GM13977 (cell line): ENCODE measurements at places on chromosomes 4 and X.

DNA sequence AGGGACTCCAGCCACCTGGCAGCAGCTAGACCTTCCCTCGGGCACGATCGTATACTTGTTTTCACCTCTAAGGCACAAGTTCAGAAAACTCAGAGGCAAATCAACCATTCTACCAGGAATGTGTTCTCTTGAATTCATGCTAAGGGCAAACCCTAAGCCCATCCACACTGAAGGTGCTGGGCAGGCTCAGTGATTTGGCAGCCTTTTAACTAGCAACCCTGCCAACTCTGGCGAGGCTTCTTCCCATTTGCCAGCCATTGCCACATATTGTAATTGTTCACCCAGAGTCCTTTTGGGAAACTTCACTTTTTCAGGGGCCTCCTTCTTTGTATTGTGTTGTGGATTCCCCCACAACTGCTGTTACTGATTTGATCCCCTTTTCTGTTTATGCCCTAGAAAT lies 298.6 kb upstream of the LDB2 start:
- no peak for DNase-seq

- DNase-seq: peak; percentile 49
These were observed 833.9 kb upstream of the PRKX start for GRCh38 chrX:4547213-4547836.

DNA sequence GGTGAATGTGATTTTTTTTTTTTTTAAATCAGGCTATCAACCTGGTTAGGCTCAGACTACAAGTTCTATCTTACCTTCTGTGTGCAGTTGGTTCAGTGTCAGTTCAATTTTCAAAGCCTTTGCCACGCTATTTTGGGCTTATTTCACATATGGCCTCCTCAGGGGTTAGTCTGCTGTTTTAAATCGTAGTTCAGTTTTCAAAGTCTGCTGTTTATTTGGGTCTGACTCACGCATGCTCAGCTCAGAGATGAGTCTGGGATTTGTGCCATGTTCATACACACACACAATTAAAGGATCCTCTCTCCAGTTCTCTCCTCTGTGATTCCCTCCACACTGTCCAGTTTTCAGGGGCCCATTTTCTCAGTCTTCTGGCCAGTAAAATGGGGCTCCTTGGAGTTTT lies 32.3 kb upstream of the ZFX start:
- DNase-seq: no peak

DNA sequence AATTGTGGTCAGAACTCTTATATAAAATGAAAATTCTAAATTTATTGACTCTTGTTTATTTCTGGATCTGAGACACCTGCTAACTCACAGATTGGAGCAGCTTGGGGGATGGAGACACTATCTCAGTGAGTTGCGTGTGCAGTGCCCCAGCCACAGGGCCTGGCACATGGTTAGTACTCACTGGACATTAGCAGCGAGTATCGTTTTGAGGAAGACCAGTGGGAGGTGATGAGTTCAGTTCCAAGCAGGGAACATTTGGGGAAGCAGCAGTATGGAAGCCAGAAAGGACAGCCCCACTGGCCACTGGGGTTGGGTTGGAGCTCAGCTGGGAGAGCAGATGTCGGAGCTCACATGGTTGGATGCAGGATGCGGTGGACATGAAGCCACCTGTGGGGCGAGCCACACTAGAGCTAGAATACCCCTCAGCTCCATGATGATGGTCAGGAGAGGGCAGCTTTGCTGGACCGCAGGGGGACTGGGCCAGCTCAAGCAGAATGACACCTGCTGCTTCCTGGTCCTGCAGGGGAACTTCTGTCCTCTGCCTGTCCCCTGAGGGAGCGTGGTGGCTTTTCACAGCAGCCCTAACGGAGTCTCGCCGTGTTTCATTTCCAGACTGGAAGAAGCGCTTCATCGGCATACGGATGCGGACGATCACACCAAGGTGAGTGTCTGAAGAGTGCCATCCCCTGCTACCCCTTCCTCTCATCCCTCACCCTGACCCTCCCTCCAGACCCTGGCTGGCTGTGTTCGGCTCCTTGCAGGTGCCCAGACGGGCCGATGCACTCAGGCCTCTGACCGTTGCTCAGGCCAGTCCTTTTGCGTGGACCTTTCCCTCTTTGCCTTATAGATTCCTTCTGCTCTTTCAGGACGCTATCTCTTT lies 32.5 kb downstream of the HTRA3 start:
- no peak for DNase-seq

DNA sequence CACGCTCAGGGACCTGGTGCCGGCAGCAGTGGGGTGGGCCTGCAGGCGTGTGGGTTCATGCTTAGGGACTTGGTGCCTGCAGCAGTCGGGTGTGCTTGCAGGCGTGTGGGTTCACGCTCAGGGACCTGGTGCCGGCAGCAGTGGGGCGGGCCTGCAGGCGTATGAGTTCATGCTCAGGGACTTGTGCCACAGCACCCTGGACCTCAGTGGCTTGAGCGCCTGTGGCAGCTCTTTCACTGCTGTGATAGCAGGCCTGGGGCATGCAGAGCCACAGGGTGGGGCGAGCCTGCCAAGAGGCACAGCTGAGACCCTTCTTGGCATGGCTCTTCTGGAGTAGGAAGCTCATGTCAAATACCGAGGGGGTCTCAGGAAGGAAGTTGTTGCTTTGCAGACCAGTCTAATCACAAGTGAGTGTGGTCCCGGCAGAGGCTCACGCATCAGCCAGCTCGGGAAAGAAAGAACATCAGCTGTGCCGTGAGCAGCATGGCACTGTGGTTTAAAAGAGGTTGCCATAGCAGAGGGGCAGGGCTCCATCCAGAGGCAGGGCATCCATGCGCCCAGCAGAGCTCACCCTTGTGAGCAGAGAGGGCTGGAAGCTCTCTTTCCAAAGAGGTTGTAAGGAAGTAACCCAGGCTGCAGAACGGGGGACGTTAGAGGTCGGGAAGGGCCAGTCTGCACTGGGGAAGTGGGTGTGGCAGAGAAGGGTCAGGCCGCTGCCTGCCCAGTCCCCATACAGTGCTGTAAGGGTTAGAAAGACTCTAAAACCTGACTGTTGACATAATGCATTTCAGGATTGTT lies 21.1 kb downstream of the PIGG start:
- DNase-seq: no peak

DNA sequence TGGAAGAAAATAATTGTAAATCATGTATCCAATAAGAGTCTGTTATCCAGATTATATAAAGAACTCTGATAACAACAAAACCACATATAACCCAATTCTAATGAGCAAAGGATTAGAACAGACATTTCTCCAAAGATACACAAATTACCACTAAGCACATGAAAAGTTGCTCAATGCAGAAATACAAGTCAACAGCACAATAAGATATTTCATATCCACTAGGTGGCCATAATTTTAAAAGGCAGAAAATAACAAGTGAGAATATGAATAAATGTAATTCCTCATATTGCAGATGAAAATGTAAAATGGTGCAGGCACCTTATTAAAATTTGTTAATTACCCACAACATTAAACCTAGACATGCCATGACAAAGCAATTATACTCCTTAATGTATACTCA lies 73.9 kb upstream of the ZCCHC13 start:
- DNase-seq: no peak

DNA sequence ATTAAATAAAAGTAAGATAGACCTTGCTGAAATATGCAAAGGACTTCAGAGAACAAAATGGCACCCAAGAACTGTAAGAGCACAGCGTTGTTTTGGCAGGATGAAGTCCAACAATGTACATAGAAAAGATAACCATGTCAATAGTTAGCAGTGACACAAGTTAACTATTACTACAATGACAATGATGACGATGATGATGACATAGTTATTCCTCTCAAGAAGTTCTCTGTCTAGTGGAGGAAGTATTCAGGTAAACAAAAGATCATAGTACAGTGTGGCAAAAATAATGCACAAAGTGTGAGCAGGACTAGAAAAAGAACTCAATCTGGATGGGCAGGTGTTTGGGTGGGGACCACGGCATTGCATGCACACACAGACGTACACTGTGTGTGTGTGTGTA lies 75.3 kb upstream of the STIM2 start:
- no peak for DNase-seq

DNA sequence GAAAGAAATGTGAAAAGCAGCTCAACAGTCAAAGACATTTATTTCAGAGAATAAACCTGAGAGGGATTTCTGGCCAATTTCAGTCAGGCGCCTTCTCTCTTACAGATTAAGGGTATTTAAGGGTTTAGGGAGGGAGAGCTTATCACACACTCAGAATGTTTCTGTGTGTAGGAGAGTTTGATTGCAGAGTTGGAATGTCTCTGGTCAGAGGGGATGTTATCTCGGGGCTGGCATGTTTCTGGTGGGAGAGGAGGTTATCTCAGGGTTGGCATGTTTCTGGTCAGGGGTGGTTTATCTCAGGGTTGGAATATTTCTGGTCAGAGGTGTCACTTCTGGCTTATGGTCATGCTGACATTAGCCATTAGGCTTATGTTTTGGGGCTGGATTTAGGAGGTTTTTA lies 1920.5 kb upstream of the PCDH7 start:
- DNase-seq: no peak

DNA sequence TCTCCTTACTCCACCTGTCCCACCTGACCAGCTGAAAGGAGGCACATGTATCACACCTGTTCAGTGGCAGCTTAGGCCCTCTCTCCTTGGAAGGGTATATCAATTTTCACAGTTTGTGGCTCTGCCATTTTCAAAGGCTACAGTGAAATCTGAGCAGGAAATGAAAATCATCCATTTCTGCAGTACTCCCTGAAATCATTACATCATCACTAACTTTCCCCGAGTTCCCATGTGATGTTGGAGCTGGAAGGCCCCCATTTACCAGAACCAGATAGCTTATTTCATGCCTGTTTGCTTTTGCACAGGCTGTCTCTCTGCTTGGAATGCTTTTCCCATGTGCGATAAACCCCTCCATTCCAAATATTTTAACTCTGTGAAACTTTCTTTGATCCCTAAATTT lies 31.0 kb upstream of the STX18 start:
- DNase-seq: no peak

GRCh38 chr4:54077812-54078211 lies 13.4 kb upstream of the CHIC2 start:
- DNase-seq: no peak

DNA sequence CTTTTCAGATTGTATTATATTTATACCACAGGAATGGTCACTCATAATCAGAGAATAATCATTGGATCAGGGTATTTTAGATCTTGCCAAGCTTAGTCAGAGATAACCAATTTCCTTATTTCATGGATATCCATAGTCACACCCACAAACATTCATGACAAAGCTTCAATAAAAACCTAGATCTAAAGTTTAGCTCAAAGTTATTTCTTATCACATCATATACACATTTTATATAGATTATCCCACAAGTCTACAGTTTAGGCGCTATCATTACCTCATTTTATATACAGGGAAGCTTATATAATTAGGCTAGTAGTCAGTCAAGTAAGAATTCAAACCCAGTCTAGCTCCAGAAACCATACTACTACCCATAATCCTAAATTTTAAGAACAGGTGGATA lies 82.3 kb downstream of the SLC10A7 start:
- DNase-seq: no peak

GRCh38 chr4:44616621-44617020 lies 34.8 kb downstream of the YIPF7 start:
- DNase-seq: no peak

DNA sequence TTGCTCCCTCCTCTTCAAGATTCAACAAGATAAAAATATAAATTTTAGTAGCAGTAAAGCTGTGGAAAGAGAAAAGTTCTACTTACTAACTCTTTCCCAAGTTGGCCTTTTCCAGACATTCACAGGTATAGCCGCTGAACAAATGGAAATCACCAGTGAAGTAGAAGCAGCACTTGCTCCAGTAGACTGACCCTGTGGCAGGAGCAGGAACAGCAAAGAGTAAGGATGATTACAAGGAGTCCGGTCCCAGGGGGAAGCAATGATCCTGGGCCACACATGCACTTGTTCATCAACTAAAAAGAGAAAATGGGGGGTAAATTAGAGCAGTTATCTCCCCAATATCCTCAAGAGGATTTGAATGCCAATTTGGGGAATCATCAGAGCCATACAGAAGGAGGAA lies 184.9 kb downstream of the NAF1 start:
- no peak for DNase-seq

DNA sequence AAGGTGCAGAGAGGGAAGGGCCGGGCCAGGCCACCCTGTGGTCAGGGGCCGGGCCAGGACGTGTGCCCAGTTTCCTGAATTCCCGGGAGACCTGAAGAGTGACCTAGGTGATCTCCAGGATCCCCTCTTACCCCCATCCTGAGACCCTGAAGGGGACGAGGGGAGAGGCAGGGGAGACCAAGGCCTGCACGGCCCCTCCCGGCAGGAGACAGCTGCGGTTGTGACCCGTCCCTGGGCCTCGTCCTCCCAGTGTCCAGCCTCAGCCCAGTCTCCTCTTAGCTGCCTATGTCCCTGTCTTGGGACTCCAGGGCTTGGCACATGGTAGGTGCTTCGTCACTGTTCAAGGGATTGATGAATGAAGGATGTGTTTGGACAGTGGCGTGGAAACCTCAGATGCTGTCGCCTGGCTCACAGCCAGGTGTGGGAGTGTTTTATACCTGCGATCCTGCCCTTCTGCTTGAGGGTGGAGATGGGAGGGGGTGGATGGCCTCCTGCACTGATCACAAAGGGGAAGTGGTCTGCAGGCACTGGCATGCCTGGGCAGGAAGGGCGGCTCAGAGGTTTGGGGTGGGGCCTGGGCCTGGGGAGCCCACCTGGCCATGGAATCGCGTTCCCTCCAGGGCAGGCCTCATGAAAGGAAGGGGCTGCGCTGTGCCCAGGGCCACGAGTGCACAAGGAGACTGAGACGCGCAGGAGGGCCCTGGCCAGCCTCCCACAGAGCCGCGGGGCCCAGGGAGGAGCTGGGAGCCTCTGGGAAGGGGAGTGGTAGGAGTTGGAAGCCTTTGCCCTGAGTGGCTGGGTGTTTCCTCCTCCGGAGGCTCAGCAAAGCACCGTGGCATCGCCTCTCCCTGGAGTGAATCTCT lies 6.9 kb downstream of the SH3TC1 start:
- DNase-seq: no peak

DNA sequence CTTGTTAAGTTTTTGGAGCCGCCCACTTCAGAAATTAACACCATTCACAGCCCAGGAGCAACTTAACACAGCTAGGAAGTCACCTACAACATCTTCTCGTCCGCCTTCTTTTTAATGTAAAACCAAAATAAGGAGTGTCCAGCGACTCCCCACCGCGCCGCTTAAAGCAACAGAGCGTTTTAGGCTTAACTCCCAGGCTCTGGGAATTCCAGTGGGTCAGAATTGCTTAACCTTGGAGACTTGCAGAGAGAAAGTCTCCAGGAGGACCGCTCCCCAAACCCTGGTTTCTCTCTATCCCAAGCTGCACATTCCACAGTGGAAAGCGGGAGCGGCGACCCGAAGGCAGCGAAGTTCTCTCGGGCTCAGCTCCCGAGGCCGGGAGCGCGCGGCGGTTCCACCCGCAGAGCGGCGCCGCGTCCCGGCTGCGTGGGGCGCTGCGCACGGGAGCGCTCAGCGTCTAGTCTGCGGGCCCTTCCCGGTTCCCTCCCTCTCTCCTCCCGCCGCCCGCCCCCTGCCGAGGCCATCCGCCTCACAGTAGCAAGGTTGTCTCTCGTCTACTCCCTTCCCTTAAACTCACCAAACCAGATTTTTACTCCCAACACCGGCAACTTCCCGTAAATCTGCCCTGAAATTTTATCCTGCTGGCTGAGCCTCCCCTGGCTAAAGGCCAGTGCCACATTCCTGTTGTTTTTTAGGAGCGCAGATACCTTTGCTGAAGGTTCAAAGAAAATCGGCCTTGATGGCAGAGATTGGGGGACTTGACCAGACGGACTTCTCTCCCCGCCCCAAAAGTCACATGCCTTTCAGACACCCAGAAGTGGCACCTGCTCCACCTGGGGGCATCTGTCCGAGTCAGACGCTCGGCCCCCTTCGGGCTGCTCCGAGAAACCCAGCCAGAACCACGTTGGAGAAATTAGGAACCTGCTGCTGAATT lies at the start of gene RBM47:
TSS of gene RBM47 (minus strand) at position 464 of the 934 bp plus-strand sequence. CDS start 190,971 bp downstream, outside the sequence.
- peak; percentile 59 for DNase-seq
